ENCODE measurements at places on chromosomes 11 and 22. TPM values are rescaled to one million over a fixed set of nuclear protein-coding genes. Genes with fewer than 3 reads are reported as not detected.

- no peak for DNase-seq
These were observed 907.7 kb downstream of the BRD1 start for GRCh38 chr22:48919851-48920589.

- no peak for DNase-seq
These were observed 684.0 kb upstream of the CCDC90B start for GRCh38 chr11:83970061-83970671.

- DNase-seq, result no peak
These were observed 62.5 kb downstream of the USP35 start for GRCh38 chr11:78251083-78251775.

- no peak for DNase-seq
These were observed 188.5 kb upstream of the ISX start for GRCh38 chr22:34877506-34877905.

DNA sequence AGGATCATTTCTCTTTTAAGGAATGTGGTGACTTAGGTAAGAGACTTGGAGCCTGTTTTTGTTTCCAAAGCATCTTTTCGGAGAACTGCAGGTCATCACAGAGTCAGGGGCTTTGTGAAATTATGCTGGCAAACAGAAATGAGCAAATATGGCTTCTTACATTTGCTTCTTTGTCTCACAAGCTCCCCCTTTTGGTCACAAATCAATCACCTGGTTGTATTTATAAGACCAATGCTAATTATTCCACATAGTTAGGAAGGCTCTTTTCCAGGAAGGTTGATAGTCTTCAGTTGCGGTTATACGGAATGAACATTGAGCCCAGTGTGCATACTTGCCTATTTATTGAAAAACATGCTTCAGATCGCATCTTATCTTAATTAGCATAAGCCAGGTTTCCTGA, 34.6 kb upstream of the CEP126 start:
- peak; percentile 44 for DNase-seq

Gene OR51B5
- total RNA-seq, result 31.4 TPM

- DNase-seq, result no peak
These were observed 650 bp downstream of the PPM1F start for GRCh38 chr22:21951931-21952465.

DNA sequence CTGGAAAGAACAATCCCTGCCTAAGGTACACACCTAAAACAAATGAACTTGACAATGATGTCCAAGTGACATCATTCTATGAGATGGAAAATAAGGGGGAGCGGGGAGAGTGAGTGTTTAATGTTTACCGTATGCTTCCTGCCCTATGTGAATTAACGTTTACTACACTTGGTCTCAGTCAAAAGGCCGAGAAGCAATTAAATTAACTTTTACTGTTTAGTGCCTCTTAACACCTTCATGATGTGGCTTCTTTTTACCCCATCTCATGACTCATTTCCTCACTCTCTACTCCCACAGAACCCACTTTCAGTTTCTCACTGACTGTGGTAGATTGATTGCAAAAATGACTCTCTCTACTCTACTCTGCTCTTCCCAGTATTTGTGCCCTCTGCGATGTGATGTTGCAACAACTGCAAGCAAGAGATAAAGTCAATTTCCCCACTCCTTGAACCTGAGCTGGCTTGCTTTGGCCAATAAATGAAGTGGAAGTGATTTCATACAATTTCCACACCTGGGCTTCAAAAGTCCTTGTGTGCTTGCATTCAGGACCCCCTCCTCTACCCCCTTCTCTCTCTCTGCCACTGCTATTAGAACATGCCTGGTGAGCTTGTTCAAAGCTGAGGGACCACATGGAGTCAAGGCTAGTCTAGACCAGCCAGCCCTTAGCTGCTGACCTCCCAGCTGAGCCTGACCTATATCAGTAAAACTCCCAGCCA, 11.6 kb upstream of the ALKBH3 start:
- peak; percentile 82 for DNase-seq

Measured in H4 (cell line).